ENCODE measurements at places on chromosomes 11 and 22.

DNA sequence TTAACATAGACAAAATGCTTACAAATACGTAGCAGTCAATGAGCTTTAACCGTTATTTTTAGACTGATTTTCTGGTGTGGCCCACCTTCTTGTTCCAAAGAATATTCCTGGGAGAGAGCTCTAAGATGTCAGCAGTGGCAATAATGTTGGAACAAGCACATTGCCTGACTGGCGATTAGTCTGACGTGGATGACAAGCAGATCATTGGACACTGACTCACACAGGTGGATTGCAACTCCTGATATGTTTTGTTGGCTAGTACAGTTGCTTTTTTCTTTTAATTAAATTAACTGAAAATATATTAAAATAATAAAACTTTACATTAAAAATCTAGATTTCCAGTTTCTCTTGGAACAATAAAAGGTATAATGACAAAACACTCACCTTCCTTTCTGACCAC lies 78.0 kb downstream of the TENM4 start:
- no peak for DNase-seq

GRCh38 chr11:66115638-66116301 lies 45.7 kb downstream of the PACS1 start:
- DNase-seq = no peak

DNA sequence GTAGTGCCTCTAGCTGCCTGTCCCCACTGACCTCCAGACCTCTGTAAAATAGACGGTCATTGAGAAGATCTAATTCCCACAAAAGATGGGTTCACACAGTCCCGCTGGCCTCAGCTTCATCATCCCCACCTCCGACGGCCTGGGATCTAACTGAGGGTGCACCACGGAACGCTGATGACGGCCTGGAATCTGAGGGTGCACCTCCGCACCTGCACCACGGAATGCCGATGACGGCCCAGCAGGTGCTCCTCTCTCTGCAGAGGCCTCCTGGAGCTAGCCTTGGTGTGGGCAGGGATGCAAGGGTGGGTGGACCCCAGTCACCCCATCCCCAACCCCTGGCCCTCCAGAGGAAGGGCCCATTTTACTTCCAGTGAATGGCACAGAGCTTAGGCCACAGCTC lies 77.3 kb downstream of the PHF21B start:
- DNase-seq = no peak

DNA sequence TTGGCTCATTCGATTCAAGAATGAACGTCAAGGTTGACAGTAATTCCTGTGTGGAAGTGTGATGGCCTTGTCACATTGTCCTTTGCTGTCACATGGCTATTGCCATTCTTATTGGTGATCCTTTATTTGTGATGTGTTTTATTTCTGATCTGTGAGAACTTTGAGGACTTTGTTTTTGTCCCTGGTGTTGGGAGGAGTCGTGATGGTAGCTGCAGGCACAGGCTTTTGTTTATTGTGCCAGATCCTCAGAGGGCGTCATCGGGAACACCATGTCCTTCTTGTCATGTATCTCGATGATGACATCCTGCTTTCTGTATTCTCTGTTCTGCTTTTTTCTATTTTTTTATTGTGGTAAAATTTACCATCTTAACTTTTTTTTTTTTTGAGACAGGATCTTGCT lies 5.6 kb downstream of the PICK1 start:
- no peak for DNase-seq

DNA sequence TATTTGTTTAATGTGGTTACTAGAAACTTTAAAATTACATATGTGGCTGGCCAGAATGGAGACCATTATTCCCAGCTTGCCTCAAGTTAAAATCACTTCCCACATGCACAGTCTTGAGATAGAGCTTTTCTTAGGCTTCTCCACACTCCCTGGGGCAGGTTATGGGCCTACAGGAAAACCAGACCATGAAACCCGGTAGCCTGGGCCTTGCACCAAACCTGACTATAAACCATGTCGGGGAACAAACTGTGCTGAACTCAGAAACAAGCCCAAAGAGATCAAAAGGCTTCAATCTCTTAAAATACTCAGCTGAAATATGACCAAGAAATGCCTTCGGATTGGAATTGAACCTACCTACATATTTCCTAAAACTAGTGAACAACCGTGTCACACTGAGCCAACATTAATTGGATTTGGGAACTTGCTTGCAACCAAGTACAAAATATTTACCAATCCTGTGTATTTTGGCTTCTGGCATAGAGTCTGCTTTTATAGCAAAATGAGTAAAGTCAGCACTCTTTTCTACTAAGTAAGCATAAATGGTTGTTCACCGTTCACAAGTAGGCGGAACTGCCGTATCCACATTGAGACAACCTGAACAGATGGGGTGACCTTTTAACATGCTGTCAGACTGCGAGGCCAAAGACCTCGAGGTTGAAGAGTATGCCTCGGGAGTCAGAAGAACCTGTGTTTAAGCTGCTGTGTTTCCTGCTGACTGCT lies 199.5 kb downstream of the FAM76B start:
- no peak for DNase-seq

DNA sequence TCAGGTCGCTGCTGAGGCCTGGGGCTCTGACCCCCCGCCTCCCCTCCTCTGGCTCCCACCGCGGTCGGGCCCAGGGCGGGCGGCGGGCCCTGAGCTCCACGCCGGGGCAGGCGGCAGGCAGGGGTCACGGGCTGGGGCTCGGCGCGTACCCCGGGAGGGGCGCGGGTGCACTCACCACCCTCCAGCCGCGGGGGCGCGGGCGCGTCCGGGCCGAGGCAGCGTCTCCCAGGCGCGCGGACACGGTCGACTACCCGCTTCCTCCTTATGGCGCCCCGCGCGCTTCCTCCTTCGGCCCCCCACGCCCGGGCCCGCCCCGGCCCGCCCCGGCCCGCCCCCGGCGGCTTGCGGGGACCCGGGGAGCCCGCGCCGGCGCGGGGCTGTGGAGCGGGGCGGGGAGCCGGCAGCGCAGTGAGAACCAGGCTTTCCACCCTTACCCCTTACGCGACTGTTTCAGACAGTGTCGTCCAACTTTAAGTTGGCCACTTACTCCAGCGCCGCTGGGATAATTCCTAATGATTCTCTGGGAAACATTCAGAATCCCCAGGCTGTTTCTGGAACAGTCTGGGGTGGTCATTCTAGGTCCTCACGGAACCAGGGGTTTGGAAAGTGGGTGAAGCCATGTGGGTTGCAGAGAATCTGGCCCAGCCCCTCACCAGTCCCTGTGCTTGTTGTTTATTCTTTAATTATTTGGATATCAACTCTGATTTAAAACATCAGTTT lies at the start of gene BID:
BID (minus strand) TSS at position 264 of the 720 bp plus-strand sequence. CDS start 24,353 bp downstream, outside the sequence.
- DNase-seq = peak; percentile 46

- DNase-seq = no peak
Measured at GRCh38 chr11:116044941-116045340, 540.7 kb upstream of the CADM1 start.

DNA sequence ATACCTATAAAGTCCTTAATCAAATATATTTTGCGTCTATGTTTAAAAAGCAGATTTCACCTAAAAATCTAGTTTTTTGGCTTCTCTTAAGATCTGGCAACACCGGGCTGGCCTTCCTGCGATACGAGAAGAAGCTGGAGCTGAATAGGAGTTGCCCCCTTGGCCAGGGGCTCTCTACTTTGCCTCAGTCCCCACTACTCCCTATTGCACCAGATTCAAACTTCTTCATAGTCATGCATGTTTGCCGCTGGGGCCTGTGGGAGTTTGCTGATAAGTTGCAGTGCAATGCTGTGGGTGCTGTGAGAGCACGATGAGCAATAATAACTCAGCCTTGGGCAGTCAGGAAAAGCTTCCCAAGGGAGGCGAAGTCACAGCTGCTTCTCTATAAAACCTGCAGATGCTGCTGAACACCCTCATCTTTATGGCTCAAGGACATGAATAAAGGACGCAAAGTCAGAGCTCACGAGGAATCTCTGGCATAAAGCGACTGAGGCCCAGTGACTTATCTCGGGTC lies 15.2 kb upstream of the EIF3D start:
- no peak for DNase-seq

- DNase-seq = no peak
Measured at GRCh38 chr11:28146123-28146751, 38.0 kb downstream of the METTL15 start.

- DNase-seq = no peak
Measured at GRCh38 chr11:118690553-118691304, 11.3 kb upstream of the TREH start.

- DNase-seq = no peak
Measured at GRCh38 chr11:59403546-59403945, 22.7 kb downstream of the OR5A2 start.

DNA sequence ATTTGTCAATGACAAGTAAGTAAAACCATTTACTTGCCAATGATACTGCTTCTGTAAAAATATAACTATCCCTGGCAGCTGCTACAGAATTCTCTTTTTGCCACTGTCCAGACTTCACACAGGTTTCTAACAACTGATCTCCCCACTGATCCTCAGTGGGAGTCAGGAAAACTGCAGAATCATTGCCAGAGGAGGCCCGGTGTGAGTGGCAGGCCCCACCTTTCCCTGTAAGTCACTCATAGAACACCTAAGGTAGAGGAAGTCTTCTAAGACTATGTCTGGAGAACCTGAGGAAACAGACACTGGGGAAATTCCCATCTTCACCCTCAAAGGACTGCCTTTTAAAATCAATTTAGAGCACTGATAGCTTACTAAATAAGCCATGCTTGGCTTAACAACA lies 66.3 kb downstream of the ZC3H12C start:
- no peak for DNase-seq
